ENCODE measurements at places on chromosomes 5 and 9.

GRCh38 chr5:15450473-15450872 lies 49.5 kb upstream of the FBXL7 start:
- DNase-seq = no peak

DNA sequence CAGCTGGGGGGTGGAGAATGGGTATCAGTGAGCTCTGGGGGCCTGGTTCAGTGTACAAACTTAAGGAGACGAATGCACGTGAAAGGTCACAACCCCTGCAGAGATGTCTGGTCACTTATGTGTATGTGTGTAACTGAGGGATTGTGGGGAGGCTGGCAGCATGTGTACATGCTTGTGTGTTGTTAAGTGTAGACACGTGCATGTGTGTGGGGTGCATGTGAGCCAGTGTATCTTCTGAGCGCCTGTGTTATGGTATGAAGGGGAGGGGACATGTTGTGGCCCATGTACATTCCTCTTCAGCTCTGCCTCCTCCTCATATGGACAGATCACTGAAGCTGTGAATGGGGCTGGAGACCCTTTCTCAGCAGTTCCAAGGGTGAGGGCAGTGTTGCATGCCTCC lies 2.0 kb downstream of the TMEM8B start:
- DNase-seq = no peak

DNA sequence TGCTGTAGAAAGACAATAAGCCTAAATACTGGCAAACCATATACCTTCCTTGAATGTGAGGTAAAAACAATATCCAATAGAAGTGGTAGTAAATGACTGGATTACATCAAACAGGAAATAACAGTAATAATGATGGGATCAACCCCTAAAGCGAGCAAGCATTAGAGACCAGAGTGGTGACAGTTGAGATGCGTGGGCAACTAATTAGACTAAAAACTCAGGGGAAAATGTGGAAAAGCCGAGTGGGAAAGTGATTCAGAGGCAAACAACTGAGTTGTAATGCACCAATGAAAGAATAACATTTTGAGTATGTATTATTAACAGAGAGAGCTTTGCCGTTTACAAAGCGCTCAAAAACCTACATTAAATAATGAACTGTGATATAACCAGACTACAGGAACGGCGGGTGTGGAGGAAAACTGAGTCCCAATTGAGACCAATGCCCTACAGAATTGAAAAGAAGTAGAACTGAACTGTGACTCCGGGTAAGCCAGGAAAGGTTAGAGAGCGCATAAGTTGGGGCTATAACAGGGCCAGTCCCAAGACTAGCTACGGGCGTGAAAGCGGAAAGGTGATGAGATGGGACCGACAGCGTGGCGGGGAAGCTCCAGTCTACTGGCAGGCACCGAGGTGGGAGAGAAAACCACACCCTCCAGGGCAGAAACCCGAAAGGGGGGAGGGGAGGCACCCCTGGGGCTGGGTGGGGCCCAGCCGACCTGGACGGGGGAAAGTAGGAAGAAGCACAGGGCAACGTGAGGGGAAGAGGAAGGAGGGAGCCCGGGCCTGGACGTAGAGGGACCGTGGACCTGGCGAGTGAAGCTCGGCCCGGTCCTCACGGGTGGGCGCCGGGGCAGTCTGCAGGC lies 592 bp downstream of the UBAP2 start:
- no peak for DNase-seq

- no peak for DNase-seq
These were observed 297.8 kb downstream of the EBF1 start for GRCh38 chr5:158801893-158802292.

DNA sequence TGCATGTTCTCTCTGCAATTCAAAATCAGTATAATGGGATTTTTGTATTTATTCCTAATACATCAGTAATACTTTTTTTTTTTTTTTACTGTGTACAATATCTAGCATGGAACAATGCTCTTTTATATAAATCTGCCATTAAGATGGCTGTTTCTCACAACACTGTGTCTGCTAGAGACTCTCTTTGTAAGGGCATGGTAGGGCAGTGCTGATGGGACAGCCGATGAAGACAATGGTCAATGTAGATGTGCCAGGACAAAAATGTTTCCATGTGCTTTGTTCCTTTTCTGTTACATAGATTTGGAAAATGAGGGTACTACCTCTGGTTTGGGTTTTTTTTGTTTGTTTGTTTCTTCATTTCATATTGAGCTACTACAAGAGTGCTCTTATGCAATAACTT lies 95.3 kb upstream of the ITGA2 start:
- DNase-seq = no peak

DNA sequence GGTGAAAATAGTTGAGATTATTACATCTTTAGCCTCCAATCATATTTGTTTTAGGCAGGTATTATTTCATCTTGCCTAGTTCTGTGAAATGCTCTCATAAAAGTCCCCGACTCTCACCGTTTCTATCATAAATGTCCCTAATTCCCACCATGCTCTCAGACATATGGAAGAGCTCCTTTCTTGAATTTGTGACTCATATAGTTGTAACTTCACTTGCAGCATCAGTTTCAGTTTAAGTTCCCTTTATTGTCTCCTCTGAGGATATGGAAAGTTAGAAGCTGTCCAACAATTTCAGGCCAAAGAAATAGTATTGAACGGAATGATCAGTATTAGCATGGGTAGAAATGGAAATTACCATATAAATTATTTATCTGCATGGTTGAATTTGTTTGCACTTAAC lies 187.5 kb upstream of the NR4A3 start:
- no peak for DNase-seq

- no peak for DNase-seq
These were observed 54.0 kb upstream of the SAP30L start for GRCh38 chr5:154391788-154392187.

DNA sequence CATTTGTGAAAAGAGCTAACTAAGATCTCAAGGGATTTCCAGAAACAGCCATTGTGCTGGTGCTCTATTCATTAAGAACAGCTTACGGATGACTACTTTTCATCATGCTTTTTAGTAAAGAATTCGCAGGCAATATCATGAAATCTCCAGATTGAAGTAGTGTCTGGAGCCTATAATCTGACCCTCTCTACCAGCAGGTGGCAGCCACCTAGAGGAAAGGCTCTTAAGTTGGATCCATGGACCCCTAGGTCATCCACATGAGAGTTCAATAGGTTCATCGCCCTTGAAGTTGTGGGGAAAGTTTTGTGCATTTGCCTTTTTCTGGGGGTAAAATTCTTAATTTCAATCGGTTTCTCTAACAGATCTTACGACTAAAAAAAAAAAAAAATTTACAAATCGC lies 82.3 kb downstream of the SLC1A3 start:
- no peak for DNase-seq

DNA sequence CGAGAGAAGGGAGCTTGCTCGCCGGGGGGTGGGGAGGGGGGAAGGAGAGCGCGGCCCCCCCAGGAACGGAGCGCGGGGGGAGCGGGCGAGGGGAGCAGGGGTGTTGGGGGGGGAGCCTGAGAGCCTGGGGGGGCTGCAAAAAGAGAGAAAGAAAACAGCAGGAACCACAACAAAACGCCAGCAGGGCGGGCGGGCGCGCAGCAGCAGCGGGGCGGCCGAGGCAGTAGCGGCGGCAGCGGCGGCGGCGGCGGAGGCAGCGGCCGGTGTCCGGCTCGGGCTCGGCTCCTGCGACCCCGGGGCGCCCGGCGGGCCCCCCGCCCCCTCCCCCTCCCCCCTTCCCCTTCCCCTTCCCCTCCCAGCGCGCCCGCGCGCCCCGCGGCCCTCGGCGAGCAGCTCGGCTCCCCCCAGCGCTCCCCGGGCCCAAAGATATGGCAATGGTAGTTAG lies 1.6 kb downstream of the NR2F1 start:
- no peak for DNase-seq

GRCh38 chr5:167507463-167508233 lies 783.8 kb upstream of the WWC1 start:
- no peak for DNase-seq

GRCh38 chr5:135718151-135718550 lies 116.3 kb upstream of the SLC25A48 start:
- no peak for DNase-seq

DNA sequence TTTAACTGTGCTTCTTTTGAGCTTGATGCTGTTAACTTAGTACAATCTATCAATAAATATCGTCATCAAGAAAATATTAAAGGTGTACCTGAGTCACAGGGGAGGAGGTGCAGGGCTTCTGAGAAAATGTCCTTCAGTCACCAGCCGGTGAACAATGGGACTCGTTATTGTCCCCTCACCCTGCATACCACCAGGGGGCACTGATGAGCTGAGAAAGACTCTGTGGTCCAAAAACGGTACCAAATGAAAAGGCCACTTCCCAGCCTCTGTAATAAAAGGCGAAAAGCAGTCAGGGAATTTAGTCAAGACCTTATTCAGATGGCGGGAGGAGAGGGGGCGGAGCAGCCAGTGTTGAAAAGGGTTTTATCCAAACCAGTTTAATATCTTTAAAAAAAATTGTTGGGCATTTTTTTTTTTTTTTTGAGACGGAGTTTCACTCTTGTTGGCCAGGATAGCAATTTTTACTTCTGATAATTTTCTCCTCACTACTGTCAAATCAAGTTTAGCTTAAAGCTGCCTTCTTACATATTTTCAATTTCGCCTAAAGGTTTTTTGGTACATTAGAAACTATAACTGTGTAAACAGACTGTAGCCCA lies 271.9 kb upstream of the ADAMTS16 start:
- DNase-seq = peak; percentile 37

DNA sequence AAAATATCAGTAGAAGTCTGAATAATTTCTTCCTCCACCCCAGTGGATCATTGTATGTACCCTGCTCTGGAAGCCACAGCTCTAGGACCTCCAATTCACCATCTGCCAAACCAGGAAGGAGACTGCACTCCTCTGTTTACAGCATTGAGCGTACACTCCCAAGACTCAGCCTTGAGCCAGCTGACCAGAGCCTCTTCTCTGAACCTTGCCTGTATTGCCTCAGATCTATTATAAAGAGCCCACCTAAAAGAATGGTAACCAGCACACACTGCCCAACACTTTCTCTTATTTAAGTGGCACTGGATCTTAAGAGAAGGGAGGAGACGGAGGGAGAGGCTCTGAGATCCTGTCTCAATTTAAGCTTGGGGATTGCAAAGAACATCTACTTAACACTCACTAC lies 217.8 kb upstream of the RASEF start:
- no peak for DNase-seq

DNA sequence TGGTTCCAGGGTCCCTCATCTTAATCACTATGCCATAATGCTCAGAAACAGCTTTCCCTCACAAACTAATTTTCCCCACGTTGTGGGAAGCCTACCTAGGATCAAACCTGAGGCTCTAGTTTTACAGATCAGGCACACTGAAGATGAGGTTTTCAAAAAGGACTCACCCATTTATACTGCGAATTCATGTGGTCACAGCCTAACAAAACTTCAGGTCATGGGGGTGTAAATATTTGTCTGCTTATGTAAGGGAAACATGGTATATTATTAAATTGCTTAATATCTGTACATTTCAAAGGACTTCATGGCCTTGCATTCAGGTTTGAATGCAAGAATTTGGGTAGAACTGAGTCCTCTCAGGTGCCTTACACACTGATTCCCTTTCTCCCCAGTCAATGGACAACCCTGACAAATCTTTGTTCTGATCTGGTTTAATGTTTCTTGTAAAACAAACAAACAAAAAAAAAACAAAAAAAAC lies 12.1 kb downstream of the ZFAND5 start:
- DNase-seq = no peak

DNA sequence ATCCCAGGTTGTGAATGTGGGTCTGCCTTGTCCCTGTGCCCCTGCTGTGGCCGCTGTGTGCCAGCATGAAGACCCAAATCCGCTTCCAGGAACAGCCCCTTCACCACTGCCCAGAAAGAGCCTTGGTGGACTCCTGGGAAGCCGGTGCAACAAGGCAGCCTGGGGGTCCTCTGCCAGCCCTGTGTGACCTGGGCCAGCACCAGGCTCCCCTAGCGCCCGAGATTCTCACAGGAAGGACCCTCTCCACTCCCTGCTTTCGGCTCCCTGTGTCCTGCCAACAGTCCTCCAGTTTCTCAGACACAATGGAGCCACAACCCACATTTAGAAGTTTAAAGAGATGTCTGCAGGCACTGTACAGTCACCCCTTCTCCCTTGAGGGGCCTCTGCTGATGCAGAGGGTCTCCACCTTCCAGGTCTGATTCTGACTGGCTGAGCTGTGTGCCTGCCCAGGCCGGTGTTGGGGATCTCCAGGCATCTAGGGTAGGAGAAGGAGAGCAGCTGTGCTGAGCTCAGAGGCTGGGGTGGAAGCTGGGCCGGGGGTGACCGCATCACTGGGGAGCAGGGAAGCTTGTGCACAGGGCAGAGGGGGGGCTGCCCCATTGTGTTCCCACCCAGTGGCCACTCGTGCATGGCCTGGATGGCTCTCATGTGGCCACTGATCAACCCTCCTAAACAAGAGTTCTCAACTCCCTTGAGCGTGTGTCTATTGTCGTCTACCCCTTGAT lies 174.0 kb downstream of the IRX2 start:
- DNase-seq = no peak

GRCh38 chr5:172113036-172113435 lies 75.0 kb downstream of the STK10 start:
- DNase-seq = no peak

DNA sequence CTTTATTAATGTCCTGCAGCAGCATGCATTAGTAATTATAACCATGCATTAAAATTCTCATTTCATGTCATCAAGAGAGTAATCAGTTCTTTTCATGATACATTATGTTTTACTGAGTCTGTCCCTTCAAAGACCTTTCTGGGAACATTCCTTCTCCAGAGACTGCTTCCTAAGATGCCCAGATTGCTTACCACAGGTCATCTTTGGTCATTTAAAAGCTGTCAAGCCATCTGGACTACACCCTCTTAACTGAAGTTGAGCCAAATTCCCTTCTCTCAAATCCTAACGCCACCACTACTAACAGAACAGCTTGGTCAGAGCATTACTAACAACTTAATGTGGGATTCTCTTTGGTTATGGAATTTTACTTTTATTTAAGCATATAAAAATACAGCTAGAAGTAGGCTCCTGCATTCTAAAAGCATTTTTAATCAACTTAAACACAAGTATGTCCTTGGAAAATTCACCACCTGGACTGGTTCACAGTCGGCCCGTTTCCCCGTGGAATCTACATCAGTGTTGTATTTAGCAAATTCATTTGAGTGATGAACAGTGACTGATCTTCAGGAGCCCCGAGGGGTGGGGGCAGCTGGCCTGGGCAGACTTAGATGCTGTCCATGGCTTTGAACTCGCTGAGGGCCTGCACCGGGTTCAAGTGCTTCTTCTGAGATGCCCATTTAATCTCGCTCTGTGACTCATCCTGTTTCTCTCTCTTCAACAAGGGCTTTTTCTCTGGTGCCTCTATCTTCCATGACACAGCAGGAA lies 92.8 kb upstream of the CCDC112 start:
- DNase-seq = no peak

DNA sequence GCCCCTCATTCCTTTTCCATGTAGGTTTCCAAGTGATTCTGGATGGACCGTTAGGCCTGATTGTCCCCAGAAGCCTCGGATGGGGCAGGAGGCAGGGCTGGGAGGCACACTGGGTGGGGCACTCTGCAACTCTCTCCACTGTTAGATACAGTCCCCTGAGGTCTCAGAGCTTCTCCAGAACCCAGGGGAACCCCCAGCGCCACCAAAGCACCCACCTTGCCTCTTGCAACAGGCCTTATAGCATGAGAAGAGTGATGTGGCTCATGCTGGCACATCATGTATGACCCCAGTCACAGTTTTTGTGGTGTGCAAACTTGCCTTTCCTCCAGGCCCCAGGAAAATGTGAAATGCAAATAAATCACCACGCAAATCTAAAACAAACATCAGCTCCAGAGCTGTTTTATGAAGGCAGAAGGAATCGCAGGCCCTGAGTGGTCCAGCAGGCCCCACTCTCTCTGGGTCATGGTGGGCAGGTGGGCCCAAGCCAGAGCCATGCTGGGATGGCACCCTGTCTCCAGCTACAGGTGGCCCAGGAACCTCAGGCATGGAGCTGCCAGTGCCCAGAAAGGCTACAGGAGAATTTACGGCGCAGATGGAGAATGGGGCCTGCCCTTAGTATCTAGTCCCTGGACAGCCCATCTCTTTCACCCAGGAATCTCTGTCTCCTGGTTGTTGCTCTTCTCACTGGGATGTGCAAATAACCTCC lies 36.3 kb upstream of the CDKN2AIPNL start:
- DNase-seq = no peak

All from kidney capillary endothelial cell (primary cell).